ENCODE measurements at places on chromosomes 7 and 10. TPM values are rescaled to one million over a fixed set of nuclear protein-coding genes. Genes with fewer than 3 reads are reported as not detected.

The PRTFDC1 gene
- polyA plus RNA-seq: 1.3 TPM

DNA sequence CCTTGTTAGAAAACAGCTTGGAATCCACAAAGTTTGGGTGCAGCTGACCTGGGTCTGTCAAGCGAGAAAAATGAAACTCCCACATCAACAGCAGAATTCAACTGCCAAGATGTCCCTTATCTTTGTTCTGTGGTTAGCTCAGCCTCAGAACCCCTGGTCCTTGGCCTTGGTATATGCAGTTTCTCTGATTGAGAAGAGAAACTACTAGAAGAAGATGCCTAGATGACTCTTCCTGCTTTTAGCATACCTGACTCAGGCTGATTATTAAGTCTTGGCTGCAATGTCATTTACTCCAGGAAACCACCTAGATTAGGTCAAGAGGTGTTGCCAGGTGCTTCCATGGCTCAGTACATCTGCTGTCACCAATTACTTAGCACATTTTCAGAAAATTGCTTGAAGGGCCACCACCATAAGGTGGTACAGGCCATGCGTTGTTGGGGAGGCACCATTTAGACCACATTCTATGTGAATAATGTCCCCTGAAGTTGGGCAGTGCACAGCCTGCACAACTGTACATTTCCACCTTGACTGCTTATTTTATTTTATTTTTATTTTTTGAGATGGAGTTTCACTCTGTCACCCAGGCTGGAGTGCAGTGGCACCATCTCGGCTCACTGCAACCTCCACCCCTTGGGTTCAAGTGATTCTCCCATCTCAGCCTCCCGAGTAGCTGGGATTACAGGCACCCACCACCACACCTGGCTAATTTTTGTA, 59.4 kb upstream of the ZNF438 start:
- DNase-seq: no peak

The MKI67 gene
- polyA plus RNA-seq: 1.2 TPM

The ADAM12 gene
- polyA plus RNA-seq: not detected
